Fibroblast of mammary gland (primary cell): ENCODE measurements at places on chromosomes 4 and X.

GRCh38 chr4:102525097-102525496 lies 23.9 kb downstream of the NFKB1 start:
- DNase-seq = peak; percentile 51

- DNase-seq = peak; percentile 2
Observed at GRCh38 chr4:31411565-31411964, 691.4 kb downstream of the PCDH7 start.

- peak; percentile 39 for DNase-seq
Observed at GRCh38 chr4:170827562-170828274, 738.0 kb upstream of the AADAT start.

DNA sequence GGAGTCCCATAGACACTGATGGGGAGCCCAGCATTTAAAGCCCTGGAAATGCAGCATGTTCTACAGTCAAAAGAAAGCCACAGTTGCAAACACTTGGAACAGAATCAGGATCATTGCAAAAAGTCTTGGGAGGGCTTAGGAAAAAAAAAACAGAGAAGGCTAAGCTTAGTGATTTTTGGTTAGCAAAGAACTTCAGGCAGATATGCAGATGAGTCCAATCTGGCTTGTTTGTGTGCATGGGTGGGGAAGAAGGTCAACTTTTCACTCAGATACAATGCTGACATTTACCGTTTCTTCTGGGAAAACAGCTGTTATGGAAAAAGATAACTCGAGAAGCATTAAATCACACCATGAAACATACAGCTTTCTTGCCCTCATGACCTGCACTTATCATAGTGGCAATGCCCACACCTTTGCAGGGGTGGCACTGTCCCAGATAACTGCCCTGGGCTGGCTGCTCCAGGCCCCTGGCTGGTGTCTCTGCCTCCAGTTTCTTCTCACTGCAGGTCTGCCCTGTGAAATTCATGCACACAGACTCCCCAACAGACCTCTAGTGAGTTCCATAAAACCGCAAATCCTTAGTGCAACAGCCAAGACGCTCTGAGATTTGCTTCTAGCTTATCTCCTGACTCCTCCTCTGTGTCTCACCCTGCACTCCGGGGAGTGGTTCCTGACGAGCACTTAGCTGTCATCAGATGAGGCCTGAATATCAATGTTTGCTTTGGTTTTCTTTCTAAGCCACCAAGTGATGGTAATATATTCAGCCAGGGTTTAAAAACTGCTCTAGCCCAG lies 99.2 kb downstream of the DRD5 start:
- DNase-seq = peak; percentile 4

DNA sequence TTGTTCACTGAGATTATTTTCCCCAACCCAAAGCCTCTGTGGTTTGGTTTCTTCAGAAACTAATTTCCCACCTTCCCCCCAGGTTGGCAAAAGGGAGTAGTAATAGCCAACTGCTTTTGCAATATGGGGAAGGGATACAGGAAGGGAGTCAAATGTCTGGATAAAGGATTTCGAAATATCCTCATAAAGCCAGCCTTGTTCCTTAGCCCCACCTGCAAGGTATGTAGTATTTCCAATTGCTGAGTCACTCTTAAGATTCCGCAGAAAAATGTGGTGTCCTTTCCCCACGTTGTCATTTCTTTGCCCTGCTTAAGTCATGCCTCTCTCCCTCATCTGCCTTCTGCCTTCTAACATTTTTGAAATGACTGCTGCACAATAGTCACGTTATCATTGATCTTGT lies 138.8 kb upstream of the DCAF8L1 start:
- DNase-seq = no peak

GRCh38 chrX:139120760-139121159 lies 409.2 kb upstream of the FGF13 start:
- DNase-seq = peak; percentile 6

DNA sequence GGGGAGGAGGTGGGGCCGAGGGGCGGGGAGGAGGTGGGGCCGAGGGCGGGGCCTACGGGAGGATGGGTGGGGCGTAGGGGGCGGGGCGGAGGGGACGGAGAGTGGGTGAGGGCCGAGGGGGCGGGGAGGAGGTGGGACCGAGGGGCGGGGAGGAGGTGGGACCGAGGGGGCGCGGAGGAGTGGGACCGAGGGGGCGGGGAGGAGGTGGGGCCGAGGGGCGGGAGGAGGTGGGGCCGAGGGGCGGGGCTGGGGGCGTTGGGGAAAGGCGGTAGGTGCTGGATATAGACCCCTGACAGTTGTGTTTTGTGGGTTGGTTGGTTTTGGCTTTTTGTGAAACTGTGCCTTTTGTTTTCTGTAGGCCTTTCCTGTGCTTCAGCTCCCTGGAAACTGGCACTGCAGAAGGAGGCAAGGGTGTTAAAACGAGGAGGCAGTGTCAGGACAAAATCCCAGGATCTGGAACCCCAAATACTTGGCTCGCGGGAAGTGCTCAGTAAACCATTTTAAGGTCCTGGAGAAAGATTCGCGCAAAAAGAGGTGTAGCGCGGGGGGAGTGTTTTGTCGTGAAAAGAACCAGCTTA lies 580 bp upstream of the MMGT1 start:
- peak; percentile 52 for DNase-seq

- no peak for DNase-seq
Observed at GRCh38 chr4:1576961-1577821, 106.9 kb downstream of the FAM53A start.

GRCh38 chr4:21992330-21992729 lies 43.8 kb upstream of the KCNIP4 start:
- peak; percentile 61 for DNase-seq

GRCh38 chrX:113770071-113770470 lies 813.8 kb upstream of the HTR2C start:
- DNase-seq = no peak

GRCh38 chr4:10006601-10007435 lies 14.5 kb downstream of the SLC2A9 start:
- DNase-seq = peak; percentile 35

GRCh38 chr4:54224996-54225597 lies 4.0 kb upstream of the PDGFRA start:
- no peak for DNase-seq

DNA sequence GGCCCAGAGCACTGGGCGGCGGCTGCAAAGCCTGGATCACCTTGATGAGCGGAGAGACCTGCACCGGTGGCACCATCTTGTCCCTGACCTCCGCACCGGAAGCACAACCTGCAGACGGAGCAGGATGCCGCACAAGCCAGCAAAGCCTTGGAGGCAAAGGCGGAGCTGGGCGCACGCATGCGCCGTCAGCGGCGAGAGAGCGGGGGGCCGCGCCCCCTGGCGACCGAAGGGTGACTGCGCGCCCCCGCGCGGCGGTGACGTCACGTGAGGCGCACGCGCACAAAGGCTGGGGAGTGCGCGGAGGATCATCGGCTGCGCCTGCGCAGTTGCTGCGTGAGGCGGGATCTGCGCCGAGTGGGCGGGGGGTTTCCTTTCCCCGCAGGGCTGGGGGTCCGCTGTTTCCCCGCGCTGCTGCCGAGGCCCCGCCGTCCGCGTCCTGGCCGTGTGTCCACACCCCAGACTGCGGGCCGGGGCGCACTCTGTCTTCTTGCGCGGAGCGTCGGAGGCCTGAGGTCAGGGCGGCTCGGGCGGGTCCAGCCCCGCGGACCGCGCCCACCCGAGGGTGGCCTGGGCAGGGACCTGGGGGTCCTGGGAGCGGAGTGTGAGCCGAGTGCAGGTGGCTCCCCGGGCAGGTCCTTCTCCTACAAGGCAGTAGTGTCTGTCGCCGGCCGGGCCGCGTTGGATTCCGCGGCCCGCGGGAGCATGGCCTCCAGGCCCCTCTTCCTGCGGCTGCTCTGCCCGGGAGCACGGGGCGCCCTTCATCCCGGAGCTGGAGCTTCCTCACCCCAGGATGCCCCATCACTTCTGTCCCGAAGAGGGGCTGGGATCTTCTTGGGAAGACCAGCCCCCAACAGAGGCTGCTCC lies at the start of the genes ATP5ME and MYL5:
Gene ATP5ME, minus strand, starts transcription at position 105 of the 864 bp plus-strand sequence. Its CDS starts 29 bp downstream, at position 76.
Gene MYL5, plus strand, starts transcription at position 371 of the 864 bp plus-strand sequence. CDS start 3,485 bp downstream, outside the sequence.
- DNase-seq = peak; percentile 94

- no peak for DNase-seq
Observed at GRCh38 chr4:164484551-164484950, 269.4 kb upstream of the SMIM31 start.

GRCh38 chr4:147822128-147822527 lies 90.2 kb downstream of the ARHGAP10 start:
- peak; percentile 88 for DNase-seq

DNA sequence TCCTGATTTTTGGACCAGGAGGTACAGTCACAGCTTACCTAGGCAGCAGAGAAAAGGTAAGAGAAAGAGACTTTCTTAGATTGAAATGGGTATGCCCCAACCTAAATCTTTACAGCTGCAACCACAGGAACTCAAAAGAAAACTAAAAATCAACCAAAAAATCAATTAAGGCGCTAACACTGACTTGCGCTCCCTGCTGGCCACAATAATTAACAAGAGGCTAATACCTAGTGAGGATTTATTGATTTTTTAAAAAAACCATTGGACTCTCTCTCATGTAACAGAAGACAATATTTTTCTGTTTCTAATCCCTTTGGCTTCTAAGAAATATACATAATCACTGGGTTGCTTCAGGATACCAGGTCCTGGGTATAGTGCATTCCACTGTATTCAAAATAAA lies 153.9 kb upstream of the TENM3 start:
- DNase-seq = peak; percentile 22

GRCh38 chr4:107939307-107939706 lies 8.0 kb downstream of the CYP2U1 start:
- DNase-seq = no peak

- peak; percentile 8 for DNase-seq
Observed at GRCh38 chr4:120446051-120446567, 379.5 kb upstream of the MAD2L1 start.

DNA sequence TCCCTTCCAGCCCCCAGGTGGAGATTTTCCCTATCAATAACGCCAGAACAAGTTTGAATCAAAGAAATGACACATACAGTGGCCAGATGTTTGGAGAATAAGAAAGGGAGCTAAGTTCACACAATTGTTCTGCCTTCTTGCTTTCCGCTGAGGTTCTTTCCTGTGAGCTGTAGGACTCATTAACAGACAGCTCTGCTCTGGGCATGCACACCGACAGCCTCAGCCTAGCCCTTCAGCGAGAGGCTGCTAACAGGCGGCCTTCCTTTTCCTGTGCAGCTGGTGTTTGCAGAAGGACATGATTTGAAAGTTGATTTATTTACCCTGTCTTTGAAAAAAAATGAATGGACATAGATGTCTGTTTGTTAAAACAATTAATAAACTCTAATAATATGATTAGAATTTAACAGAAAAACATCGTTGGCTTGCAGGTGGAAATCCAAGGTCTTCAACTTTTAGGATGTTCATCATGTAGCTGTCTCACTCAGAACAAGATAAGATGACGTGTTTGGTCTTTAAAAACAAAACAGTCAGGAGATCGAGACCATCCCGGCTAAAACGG lies 183.3 kb downstream of the KDR start:
- no peak for DNase-seq

DNA sequence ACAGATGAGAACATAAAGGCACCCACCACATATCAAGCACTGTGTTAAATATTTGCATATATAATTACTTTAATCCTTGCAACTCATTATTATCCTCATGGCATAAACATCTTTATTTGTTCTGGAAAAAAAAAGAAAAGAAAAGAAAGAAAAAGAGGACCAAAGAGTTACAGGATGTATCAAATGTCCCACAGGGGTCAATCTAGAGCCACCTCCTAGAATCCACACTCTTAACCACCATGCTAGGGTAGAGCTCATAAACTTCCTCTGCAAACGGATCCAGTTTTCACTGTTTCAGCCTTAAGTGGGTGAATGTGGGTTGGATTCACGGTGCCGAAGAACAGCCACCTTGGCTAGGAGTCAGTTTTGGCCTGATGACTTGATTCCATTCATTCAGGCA lies 171.1 kb upstream of the PPARGC1A start:
- no peak for DNase-seq

DNA sequence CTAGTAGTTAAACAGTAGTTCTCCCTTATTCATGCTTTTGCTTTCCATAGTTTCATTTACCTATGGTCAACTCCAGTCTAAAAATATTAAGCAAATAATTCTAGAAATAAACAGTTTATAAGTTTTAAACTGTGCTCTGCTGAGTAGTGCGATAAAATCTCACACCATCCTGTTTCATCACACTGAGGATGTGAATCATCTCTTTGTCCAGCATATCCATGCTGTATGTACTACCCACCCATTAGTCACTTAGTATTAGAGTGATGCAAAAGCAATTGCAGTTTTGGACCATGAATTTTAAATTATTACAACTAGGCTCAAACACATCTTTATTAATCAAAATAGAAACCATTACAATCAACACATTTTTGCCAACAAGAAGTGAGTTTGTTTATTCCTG lies 187.4 kb downstream of the TEX13C start:
- peak; percentile 19 for DNase-seq

DNA sequence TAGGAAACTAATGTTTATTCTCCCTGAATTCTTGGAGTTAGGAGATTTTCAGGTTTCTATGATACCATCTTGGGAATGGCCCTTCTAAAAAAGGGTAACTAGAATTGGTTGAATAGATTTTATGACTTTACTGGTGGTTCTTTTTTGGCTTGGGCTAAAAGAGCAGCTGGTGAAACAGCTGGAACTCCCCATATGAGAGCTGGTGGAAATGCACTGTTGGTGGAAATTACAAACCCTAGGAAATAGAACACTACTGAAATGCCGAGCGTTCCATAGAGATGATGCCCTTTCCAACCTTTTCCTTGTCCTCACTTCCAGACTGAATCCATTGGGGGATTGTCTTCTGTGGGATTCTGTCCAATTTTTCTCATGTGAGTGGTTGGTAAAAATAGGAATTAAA lies 139.5 kb downstream of the STIM2 start:
- DNase-seq = no peak

DNA sequence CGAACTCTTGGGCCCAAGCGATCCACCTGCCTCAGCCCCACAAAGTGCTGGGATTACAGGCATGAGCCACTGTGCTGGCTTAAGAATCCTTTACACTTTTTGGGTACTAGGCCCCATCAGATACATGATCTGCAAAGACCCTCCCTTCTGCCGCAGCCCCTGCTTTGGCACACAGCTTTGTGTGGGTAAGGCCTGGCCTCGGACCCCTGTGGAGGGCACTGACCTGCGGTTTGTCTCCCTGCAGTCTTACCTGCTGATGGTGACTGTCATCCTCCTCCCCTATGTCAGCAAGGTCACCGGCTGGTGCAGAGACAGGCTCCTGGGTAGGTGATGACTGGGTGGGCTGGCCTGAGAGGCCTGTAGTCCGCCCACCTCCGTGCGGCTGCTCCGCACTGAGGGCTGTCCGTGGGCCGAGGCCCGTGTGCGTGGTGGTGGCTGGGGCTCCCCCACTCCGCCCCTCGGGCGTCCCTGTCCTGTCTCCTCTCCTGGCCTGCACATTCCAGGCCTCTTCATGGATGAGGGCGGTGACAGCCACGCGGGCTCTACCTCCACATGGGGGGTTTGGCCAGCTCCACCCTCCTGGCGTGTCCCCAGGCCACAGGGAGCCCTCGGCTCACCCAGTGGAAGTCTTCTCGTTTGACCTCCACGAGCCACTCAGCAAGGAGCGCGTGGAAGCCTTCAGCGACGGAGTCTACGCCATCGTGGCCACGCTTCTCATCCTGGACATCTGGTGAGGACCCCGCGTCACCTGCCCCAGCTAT lies 18.0 kb downstream of the DGKQ start:
- no peak for DNase-seq

- peak; percentile 6 for DNase-seq
Observed at GRCh38 chrX:69503228-69503781, 821 bp upstream of the NALF2 start.
